Cortex of kidney (tissue), 1 donor: ENCODE measurements at places on chromosomes 3 and 15.

DNA sequence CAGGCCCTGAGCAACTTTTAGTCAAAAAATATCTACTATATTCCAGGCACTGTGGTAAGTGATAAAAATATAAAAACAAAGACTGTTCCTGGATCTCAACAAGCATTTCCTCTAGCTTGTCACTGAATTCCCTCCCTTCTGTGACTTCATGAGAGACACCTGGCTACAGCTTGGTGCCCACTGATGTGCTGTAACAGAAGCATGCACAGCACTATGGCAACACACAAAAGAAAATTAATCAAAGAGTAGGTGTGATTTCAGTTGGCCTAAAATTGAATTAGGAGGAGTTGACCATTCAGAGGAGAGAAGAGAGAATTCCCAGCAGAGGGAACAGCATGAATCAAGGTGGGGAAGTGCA, 158.9 kb upstream of the LPP start:
- no peak for DNase-seq

DNA sequence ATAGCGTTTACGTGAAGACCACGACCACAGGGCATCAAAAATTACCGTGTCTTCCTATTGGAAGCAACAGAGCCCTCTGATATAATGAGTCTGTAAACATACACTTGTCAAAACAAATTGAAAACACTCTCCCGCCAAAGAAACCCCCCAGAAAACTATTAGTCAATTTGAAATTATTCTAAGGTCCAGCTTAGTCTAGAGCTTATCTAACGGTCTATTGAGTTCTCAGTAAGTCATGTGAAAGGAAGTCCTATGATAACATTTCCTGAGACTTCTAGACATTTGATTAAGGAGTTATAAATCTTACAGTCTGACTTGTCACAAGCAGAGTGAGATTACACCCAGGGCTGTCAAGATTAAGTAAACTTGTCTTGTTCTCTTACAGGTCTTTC, 356.3 kb downstream of the FOXP1 start:
- no peak for DNase-seq

- no peak for DNase-seq
Measured at GRCh38 chr15:25718597-25718996, 144.5 kb downstream of the ATP10A start.

GRCh38 chr15:80162059-80162554, 9.3 kb downstream of the FAH start:
- DNase-seq, result no peak

- no peak for DNase-seq
Measured at GRCh38 chr15:31446546-31446945, 119.9 kb downstream of the KLF13 start.

- no peak for DNase-seq
Measured at GRCh38 chr3:95923496-95924210, 890.7 kb upstream of the EPHA6 start.

- DNase-seq, result no peak
Measured at GRCh38 chr15:67571648-67572415, 29.3 kb downstream of the MAP2K5 start.

GRCh38 chr3:72336114-72336651, 512.1 kb downstream of the SHQ1 start:
- DNase-seq, result no peak

GRCh38 chr3:124845406-124845805, 41.8 kb downstream of the ITGB5 start:
- no peak for DNase-seq

GRCh38 chr15:35491999-35492398, 54.0 kb downstream of the DPH6 start:
- DNase-seq, result no peak

DNA sequence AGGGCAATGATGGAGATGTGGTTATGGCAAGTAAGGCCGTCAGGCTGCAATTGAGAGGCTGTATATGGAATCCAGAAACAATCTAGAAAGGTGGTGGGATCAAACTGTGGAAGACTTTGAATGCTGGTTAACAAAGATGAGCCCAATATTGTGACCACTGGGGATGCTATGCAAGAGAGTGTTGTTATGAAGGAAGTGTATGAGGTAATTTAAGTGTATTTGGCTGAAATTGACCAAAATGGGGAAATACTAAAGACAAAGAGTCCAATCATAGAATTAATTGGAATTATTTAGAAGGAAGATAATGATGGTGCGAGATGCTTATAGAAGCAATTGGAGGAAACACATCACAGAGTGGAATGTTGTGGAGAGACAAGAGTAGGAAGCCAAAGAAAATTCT, 24.5 kb downstream of the BTLA start:
- no peak for DNase-seq

DNA sequence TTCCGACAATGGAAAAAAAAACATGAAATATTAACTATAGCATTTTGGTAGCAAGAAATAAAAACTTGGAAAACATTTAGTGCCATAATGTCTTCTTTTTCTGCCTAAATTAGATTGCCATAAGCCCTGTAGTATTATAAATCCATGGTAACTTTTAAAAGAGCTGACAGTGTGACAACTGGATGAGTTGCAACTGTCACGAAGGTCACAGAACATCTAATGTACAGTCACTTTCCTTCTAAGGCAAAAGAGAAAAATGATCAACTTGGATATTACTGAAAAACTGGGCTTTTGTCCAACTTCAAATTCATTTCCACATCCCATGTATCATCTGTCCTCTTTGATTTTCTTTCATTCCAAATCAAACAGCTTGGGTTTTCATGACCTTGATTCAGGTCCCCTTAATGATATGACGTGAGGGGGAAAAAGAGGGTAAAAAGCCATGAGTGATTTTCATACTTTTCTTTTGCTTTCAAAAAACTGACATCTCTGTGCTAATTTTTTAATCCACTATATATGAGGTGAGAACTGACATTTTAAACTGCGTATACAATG, 602 bp downstream of the CPB1 start:
- DNase-seq, result no peak

GRCh38 chr3:185678027-185678426, 91.9 kb downstream of the SENP2 start:
- DNase-seq, result no peak

DNA sequence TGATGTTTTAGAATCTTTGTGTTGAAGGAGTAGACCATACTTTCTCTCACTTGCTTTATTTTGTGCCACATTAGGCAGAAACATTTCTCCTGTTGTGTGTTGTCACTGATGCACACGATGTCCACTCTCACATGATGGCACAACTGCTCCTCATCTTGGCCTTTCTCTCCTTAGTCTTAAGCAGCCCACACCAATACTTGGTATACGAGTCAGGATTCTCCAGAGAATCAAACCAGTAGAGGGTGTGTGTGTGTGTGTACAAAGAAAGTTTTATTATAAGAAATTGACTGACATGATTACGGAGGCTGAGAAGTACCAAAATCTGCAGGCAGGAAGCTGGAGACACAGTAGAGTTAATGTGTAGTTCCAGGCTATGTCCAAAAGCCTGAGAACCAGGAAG, 187.1 kb downstream of the ALCAM start:
- DNase-seq, result no peak
